Forelimb muscle (tissue), 1 donor: ENCODE measurements at places on chromosomes 12 and 14. TPM values are rescaled to one million over a fixed set of nuclear protein-coding genes. Genes with fewer than 3 reads are reported as not detected.
A peak's percentile ranks its signal among the peaks of the same experiment; 100 is the strongest.

Gene CLEC4C
- polyA plus RNA-seq, result 0.23 TPM

- no peak for DNase-seq
These were observed 37.3 kb downstream of the PPTC7 start for GRCh38 chr12:110545812-110546211.

Gene TOMM20L
- 0.43 TPM for polyA plus RNA-seq

DNA sequence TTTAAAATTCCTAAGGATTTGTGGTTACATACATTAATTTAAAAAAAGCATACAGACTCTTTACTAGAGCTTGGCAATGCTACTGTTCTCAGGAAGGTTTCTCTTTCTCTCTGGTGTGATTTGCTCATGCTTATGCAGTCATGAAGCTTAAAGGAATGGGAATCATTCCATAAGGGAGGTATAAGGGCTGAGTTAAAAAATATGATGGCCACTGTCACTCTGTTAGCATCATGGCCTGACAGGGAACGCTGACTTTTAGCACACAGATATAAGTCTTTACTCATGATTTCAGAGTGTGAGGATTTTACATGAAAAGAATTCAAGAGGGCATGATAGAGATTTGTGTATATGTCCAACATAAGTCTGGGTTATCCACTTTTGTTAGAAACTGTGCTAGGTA is 3.8 kb downstream of the MYF5 start:
- DNase-seq, result no peak

Gene OR4E2
- polyA plus RNA-seq, result not detected

GRCh38 chr12:62319058-62319457 is 58.9 kb downstream of the USP15 start:
- DNase-seq, result no peak

GRCh38 chr12:100591979-100592378 is 18.5 kb downstream of the GAS2L3 start:
- no peak for DNase-seq

Gene KLRF1
- 0.13 TPM for polyA plus RNA-seq

DNA sequence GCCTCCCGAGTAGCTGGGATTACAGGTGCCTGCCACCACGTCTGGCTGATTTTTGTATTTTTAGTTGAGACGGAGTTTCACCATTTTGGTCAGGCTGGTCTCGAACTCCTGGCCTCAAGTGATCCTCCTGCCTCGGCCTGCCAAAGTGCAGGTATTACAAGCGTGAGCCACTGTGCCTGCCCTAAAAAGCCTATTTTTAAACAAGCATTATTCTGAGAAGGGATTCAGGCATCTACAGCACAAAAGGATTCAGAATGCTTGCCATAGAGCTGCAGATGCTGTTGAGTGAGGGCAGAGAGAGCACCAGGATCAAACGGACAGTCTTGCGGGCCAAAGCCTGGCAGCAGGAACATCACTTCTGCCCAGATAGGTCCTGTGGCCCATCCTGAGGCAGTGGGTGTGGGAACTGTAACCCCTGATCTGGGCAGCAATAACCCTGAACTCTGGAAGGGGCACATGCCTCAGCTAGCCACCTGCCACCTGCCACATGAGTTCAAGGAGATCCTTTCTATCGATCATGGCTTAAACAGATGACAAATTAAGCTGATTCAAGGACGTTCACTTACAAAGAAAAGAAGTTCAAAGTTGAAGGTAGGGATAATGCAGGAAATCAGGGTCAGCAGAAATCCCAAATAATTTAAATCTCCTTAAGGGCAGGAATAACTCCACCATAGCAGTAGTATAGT is 16.8 kb upstream of the SNX6 start:
- DNase-seq, result no peak

Gene VTI1B
- polyA plus RNA-seq, result 79.0 TPM

GRCh38 chr12:54261815-54262402 is 18.0 kb downstream of the CBX5 start:
- no peak for DNase-seq

- DNase-seq, result no peak
These were observed 74.2 kb downstream of the SMOC1 start for GRCh38 chr14:69953266-69953915.

Gene MGP
- 193 TPM for polyA plus RNA-seq

- no peak for DNase-seq
These were observed 70.3 kb downstream of the GALNT4 start for GRCh38 chr12:89454080-89454848.

DNA sequence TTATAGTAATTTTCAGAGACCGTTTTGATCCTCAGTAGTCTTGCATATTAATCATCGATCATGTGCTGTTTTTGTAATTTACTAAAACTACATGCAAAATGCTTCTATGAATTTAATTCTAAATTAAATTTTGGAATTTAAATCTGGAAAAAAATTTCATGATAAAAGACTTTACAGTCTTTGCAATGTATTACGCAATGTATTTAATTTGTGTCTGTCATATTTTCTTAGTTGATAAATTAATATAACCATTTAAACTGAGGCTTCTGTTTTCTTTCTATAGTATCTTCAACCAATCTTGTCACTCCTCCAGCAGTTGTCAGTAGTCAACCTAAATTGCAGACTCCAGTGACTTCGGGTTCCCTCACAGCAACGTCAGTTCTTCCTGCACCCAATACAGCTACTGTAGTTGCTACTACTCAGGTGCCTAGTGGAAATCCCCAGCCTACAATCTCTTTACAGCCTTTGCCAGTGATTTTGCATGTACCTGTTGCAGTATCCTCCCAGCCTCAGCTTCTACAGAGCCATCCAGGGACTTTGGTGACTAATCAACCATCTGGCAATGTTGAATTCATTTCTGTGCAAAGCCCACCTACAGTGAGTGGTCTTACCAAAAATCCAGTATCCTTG is 94.8 kb downstream of the ATF7IP start:
- DNase-seq, result no peak

- no peak for DNase-seq
These were observed 30.1 kb upstream of the ABCC9 start for GRCh38 chr12:21971344-21971743.

DNA sequence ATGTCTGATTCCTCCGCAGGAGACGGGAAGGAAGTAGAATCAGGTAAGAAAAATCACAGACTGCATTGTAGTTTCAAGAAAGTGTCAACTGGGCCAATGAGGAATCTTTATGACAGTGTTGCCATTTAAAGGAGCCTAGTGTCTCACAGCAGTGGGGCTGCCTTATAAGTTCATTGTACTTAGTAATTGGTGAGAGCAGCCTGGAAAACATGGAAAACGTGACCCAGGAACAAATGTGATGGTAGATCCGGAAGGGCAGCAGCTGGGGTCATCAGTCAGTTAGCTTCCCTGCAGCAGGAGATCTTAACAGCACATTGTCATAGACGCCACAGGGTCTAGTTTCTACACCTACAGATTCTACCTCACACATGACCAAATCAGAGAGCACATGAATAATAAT is 630.0 kb upstream of the LMO3 start:
- no peak for DNase-seq

GRCh38 chr12:47097276-47097896 is 17.6 kb upstream of the AMIGO2 start:
- DNase-seq, result no peak

DNA sequence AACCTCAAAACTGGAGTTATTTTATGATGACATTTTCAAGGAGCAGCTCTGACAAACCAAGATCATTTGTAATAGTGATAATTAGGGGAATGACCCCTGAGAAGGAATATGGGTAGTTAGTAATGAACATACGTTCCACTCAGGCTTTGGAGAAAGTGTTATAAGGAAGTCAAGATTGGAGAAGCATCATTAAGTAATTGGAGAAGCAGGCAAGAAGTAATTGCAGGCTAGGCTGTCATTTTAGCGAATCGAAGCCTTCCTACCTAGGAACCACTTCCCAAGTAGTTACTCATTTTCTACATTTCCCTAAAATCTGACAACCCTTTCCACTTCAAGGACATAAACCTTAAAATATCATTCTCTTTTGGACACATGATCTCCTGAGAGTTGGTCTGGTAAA is 1.2 kb downstream of the EDDM3B start:
- DNase-seq, result no peak

- DNase-seq, result no peak
These were observed 8.7 kb upstream of the KTN1 start for GRCh38 chr14:55571125-55571889.

GRCh38 chr12:24696800-24697199 is 252.1 kb downstream of the BCAT1 start:
- no peak for DNase-seq

Gene MSI1
- 4.4 TPM for polyA plus RNA-seq

DNA sequence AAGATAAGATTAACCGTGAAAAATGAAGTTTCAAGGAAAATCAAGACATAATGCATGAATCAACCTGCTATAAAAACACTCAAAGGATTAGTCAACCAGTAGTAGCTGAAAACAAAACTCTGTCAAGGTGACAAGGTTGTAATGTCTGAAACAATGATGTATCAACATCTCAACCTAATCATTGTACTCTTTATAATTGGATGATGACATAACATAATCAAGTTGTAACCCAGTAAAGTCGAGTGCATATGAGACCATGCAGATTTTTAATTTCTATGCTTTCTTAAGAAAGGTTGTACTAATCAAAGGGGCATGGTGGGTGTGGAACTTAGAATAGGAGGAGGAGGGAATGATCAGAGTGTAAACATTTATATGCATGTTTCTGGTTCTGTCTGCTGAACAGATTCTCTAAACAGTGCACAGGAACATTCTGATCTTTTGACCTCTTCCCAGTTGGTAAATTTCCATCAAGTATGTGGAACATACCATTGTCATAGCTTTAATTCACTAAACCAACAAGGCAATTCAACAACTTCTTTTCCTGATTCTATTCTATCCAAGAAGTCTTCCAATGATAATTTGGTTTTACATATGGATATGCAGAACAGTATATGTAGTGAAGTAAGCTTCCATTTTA is 253.7 kb downstream of the TTC6 start:
- no peak for DNase-seq

DNA sequence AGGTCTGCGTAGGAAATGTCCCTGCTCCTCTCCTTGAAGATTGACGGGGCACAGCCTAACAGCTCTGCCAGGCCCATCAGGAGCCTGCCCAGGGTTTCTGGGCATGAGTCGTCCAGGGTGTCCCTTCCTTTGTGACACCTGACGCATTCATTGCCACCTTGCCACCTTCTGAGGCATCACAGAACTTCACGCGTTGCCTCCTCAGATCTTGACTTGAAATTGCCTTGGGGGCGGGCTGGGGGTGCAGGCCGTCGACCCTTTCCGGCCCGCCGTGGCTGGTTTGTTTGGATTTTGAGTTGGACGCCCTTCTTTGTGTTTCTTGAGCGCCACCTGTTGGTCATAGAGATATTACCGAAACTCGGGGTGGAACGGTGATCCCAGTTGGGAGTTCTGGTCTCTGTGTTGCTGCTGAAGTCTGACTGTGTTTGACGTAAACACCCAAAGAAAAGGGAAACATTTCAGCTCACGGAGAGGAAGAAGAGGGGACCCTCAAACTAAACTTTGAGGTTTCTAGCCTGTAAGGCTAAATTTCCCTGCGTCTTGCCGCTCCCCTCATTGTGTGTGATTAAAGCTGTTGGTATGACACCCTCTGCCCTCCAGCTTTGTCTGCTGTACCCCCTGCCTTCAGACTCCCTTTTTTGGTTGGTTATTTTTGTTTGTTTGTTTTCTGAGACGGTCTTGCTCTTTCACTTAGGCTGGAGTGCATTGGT is 44.6 kb downstream of the MLXIP start:
- DNase-seq, result peak; percentile 48

Gene TAS2R8
- polyA plus RNA-seq, result not detected

Gene PTPN6
- 5.0 TPM for polyA plus RNA-seq

Gene DHRS1
- polyA plus RNA-seq, result 15.0 TPM

DNA sequence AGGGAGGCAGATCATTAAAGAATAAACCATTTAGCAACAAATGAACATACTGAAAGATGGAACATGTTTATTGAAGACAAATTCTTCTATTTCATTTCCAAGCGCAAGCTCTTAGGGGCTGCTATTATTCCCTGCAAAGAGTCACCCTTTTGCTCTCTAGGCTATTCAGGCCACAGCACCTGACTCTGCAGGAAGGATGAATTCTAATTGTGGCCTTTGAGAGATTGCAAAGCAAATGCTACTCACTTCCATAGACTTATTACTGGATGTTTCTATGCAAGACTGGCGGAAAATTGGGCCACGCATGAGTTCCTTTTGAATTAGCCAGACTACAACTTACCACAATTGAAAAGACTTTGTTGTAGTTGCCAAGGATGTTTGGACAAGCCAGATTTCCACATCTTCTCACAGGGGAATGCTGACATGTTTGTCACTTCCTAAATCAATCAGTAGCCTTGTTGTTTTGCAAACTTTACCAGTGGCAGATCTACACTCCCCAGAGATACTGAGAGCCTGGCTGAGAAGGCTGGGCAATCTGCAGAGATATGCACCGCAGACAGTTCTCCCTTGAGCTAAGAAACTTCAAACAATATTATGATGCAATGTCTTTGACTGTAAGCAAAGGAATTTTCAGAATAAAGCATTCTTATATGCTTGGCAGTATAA is 334.3 kb upstream of the SYT1 start:
- no peak for DNase-seq

Gene DDN
- polyA plus RNA-seq, result 33.6 TPM
